ENCODE measurements at places on chromosomes 11 and 22.

DNA sequence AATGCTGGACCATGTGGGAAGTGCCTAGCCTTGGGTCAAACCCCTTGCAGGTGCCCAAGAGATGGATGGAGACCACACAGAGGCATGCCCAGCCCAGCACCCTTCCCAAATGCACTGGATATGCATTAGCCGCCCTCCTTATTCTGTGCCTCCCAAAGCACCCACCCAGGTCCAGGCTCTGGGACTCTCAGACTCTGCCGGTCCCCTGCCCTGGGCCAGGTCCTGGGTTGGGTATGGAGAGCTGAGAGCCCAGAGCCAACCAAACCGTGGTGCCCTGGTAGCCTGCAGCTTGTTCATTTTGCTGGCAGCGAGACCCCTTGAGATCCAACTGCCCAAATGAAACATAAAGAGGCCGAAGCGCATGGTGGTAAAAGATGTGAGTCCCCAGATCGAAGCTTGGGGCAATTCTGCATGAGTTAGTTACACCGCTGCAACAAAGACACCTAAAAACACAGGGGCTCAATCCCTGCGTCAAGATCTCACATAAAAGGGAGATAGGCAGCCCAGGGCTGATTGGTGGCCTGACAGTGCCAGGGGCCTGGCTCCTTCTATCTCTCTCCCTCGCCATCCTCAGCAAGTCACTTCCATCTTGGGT is 61.5 kb downstream of the MYEOV start:
- DNase-seq = no peak

DNA sequence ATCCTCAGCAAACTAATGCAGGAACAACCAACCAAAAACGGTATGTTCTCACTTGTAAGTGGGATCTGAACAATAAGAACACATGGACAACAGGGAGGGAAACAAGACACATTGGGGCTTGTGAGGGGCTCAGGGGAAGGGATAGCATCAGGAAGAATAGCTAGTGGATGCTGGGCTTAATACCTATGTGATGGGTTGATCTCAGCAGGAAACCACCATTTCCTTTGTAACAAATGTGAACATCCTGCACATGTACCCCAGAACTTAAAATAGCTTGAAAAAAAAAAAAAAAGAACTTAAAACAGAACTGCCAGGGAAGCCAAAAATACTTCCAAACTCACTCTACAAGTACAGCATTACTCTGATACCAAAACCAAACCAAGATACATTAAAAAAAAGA is 33.8 kb downstream of the CASP4 start:
- no peak for DNase-seq

GRCh38 chr22:45083659-45084305 is 74.0 kb upstream of the PHF21B start:
- no peak for DNase-seq

DNA sequence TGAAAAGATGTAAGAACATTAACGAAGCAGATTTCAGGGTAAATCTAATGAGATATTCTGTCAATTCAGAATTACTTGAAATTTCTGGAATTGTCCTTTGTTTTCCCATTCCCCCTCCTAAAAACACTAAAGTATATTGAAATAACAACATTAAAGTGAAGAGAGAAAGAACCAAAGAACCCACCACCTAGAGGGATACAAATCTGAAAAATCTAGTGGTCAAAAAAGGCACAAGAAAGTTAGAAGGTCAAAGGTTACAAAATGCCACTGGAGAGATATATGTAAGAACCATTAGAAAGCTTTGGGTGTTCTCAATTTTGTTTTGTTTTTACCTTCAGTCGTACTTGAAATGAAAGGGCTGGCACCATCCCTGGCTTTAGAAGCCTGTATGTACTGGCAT is 57.9 kb downstream of the DENND5A start:
- no peak for DNase-seq

DNA sequence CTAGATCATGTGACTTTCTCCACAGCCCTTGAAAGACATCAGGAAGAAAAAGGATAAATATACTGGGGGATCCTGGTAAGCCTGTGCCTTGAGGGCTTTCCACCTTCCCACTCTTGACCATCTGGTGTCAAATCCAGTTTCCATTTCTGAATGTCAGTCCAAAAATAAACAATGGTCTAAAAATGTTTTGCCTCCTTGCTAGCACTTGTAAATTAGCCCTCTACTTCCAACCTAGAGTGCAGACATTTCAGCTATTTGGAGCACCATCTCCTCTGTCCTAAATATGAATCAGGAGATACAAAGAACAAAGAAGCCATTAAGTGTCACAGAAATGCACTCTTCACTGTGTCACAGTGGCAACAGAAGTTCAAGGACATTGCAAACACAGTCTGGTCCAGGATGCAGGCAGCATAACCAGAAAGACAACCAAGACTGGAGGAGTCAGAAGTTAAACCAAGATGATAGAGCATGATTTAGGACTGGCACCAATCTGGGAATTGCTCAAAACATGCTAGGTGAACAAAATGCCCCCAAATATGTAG is 88.1 kb downstream of the CCDC34 start:
- no peak for DNase-seq

GRCh38 chr11:64723907-64724862 is 1.2 kb upstream of the NRXN2 start:
- DNase-seq = no peak

GRCh38 chr22:47593291-47593690 is 830.8 kb downstream of the TBC1D22A start:
- no peak for DNase-seq

GRCh38 chr22:35882211-35883030 is 146.2 kb downstream of the RBFOX2 start:
- DNase-seq = no peak

GRCh38 chr22:21621025-21621424 is 8.8 kb downstream of the YDJC start:
- no peak for DNase-seq

DNA sequence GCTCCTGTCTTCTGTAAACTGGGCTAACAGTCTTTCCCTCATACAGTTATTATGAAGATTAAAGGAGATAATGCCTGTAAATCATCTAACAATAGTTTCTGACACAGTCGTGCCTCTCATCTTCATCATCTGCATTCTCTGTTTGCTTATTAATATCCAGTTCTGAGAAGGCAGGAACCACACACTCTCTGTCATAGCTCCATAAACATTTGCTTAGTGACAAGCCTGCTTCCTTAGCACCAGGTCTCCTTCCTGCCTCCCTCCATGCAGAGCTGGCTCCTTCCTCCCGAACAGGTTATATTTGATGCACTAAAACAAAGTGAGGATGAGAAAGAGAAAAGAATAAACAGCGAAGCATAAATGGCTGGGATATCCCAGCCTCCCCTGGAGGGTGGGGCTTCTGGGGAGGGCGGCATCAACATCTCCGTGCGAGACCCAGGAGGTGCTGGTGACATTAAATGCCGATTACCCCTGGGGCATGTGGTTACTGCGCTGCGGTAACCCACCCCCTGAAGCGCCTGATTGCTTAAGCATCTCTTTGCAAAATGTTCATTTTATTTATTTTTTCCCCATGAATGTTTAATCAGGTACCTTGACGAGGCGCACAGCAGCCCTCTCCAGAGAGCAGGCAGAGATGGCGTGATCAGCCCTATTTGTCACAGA is 404.9 kb downstream of the NXPE2 start:
- no peak for DNase-seq

- DNase-seq = no peak
These were observed 21.2 kb downstream of the PTPRJ start for GRCh38 chr11:48001438-48002021.

DNA sequence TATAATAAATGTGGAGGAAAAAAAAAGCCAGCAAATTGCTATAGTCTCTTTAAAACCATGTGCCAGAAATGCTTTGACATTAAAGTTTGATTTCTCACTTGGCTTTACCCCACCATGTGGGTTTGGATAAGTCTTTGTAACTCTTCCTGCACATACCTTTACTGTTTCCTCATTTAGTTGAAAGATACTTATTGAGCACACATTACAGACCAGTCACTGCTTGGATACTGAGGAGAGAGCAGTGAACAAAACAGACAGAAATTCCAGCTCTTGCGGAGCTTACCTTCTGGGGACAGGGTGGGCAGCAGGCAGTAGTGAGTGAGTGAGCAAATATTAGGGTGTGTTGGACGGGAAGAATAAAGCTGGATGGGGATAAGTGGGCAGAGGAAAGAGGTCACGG is 13.7 kb downstream of the PACS1 start:
- no peak for DNase-seq

- no peak for DNase-seq
These were observed 29.3 kb upstream of the APLP2 start for GRCh38 chr11:130040281-130040940.

GRCh38 chr11:106466521-106467080 is 389.1 kb downstream of the AASDHPPT start:
- no peak for DNase-seq

DNA sequence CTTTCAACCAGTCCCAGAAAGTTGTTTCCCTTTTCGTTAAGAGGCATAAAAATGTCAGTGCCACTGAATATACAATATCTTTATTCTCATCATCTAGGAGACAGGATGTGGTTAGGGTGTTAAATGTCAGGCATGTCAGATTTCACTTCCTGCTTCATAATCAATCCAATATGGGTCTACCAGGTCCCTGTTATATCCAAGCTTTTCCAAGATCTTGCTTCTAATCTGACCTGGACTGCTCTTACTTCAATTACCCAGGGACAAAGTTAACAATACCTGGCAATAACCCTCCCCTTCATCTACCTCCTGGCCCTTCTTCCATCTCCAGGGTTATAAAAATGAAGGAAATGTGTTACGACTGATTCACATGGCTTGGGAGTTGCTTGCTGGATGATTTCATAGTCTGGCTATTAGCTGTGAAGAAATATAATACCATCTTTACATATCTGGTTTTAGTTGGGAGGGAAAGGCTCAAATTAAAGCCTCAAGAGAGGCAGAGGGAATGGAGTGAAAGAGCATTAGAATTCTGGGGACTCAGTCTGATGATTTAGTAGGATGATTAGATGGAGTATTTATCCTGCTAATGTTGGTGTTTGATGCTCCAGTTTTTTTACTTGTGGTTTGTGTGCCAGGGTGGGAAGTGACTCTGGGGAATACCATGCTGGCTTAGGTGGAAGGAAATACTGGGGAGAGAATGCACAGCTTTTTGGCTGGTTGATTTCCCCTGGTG is 534.3 kb downstream of the ETS1 start:
- DNase-seq = no peak

- no peak for DNase-seq
These were observed 10.4 kb downstream of the LMNTD2 start for GRCh38 chr11:550021-550745.

DNA sequence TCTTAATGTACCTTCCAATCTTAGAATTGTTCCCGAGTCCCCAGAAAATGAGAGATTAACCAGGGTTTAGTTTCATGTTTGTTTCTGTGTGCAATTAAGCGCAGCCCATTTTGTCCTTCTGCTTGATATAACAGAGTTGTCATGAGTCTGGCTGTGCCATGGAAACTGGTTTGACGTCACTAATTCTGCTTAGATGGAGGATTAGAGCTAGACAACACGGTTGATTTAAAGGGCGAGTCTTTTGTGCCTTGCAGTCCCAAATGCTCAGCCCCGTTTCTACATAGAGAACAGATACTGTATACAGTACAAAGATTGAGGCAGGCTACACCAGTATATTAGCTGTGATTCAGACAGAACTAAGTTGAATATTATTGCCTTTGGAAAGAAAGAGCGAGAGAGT is 45.5 kb upstream of the ALKBH3 start:
- DNase-seq = no peak

GRCh38 chr22:22573047-22573889 is 14.2 kb upstream of the PRAME start:
- no peak for DNase-seq
